Effector memory CD8-positive, alpha-beta T cell (primary cell): ENCODE measurements at places on chromosomes 5 and 9.

DNA sequence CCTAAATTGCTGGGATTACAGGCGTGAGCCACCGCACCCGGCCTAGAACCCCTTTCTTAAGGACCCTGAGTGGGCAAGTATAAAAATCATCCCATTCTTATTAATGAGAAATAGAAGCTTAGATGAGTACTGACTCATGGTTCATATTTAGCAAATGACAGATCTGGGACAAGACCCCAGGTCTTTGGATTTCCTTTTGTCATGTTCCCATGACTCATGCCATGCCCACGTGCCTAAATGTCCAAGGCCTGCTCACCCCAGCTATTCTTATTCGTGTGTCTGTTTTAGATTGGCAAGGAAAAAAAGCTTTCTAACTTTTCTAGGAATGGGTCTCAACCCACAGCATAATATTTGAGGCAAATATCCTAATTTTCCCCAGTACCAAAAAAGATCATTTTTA is 57.7 kb upstream of the RPS23 start:
- no peak overlapping the region for H3K4me3 ChIP-seq
- no peak for DNase-seq
- H3K27ac ChIP-seq, result no peak overlapping the region
- peaks cover 6% of the 10 kb centered on the region for H3K27me3 ChIP-seq
- H3K36me3 ChIP-seq, result no peaks in the 10 kb centered on the region
- no peaks in the 10 kb centered on the region for H3K4me1 ChIP-seq

DNA sequence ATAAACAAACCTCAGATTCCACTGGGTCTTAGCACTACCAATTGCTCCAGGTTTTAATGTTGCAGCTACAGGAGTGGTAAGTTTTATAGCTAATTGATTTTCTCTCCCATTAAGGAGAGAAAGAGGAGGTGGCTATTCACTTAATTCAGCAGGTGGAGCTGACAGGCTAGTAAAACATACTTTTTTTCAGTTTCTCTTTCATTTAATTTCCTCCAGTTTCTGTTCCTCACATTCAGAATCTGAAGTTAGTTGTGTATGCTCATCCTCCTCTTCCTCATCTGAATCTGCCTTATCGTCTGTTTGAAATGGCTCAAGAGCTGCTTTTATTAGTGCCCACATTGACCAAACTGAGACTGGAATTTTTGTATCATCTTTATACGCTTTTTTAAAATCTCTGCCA is 98.0 kb downstream of the PLPPR1 start:
- no peak overlapping the region for H3K27ac ChIP-seq
- H3K27me3 ChIP-seq, result no peaks in the 10 kb centered on the region
- no peaks in the 10 kb centered on the region for H3K36me3 ChIP-seq
- no peak for DNase-seq

- H3K4me3 ChIP-seq, result no peak overlapping the region
- no peak overlapping the region for H3K27ac ChIP-seq
- H3K4me1 ChIP-seq, result no peaks in the 10 kb centered on the region
- H3K36me3 ChIP-seq, result peaks cover 23% of the 10 kb centered on the region
- no peak for DNase-seq
These were observed 61.3 kb downstream of the DROSHA start for GRCh38 chr5:31470608-31471007.

- H3K36me3 ChIP-seq, result peaks cover 58% of the 10 kb centered on the region
- peak overlapping the region; percentile 94 for H3K27ac ChIP-seq
- DNase-seq, result no peak
- H3K4me3 ChIP-seq, result peak overlapping the region; percentile 92
These were observed 2.0 kb upstream of the PHPT1 start for GRCh38 chr9:136847088-136847825.

GRCh38 chr5:10445352-10445751 is 3.7 kb downstream of the ROPN1L start:
- no peak for DNase-seq
- H3K27me3 ChIP-seq, result no peaks in the 10 kb centered on the region
- H3K4me1 ChIP-seq, result peaks cover 35% of the 10 kb centered on the region
- peak overlapping the region; percentile 67 for H3K4me3 ChIP-seq

GRCh38 chr9:133261103-133261752 is 13.8 kb downstream of the ABO start:
- H3K36me3 ChIP-seq, result no peaks in the 10 kb centered on the region
- no peak overlapping the region for H3K27ac ChIP-seq
- no peak for DNase-seq

GRCh38 chr9:126959336-126959735 is 44.8 kb downstream of the RALGPS1 start:
- no peak overlapping the region for H3K4me3 ChIP-seq
- no peak overlapping the region for H3K27ac ChIP-seq
- no peaks in the 10 kb centered on the region for H3K4me1 ChIP-seq
- DNase-seq, result no peak
- peaks cover 2% of the 10 kb centered on the region for H3K36me3 ChIP-seq

- H3K4me1 ChIP-seq, result peaks cover 31% of the 10 kb centered on the region
- H3K27ac ChIP-seq, result peak overlapping the region; percentile 1
- H3K27me3 ChIP-seq, result no peaks in the 10 kb centered on the region
- no peak for DNase-seq
- H3K4me3 ChIP-seq, result no peak overlapping the region
These were observed 47.2 kb downstream of the SGTB start for GRCh38 chr5:65674749-65675148.

GRCh38 chr5:177435847-177436536 is 9.5 kb downstream of the GRK6 start:
- peak overlapping the region; percentile 22 for H3K4me3 ChIP-seq
- no peak for DNase-seq
- no peaks in the 10 kb centered on the region for H3K27me3 ChIP-seq
- no peak overlapping the region for H3K27ac ChIP-seq
- H3K36me3 ChIP-seq, result peaks cover 95% of the 10 kb centered on the region
- peaks cover 34% of the 10 kb centered on the region for H3K4me1 ChIP-seq

DNA sequence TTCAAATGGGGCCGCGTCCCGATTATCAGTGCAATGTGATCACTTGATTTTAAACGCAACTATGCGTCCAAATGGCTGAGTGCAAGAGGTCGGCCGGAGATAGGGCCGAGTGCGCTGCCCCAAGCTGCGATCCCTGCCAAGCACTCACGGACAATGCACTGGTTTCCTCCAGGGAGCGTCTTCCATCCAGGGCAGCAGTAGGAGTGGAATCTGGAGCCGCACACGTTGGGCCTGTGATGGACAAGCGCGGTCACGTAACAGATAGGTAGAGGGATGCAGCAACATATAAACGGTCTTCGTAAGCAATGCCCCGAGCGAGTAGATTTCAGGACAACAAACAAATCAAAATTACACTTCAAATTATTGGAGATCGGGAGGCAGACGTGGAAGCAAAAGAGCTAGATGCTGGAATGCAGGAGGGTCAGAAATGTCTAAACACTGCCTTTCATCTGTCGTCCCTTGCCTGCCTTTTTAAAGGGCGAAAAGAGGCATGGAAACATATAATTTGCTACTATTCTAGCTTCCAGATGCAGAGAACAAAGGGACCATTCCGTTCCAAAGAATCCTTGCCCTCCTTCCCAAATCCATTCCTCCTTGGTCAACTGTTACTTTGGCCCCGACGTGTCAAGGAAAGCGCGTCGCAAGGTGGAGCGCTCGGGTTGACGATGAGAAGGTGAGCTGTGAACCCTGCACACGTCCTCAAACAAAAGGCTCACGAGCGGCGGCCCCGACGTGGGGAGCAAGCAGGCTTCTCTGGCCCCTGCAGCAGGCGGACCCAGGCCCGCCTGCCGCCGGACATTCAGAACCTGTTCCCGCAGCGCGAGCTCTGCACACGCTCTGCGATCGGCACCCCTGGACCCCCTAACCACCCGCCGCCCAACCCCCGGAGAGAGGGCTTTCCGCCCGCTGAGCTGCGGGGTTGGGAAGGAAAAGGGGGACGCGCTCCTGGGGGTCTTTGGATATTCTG is 1.5 kb downstream of the FBN2 start:
- H3K4me1 ChIP-seq, result no peaks in the 10 kb centered on the region
- H3K27ac ChIP-seq, result no peak overlapping the region
- DNase-seq, result no peak
- no peaks in the 10 kb centered on the region for H3K36me3 ChIP-seq
- H3K27me3 ChIP-seq, result peaks cover 34% of the 10 kb centered on the region

DNA sequence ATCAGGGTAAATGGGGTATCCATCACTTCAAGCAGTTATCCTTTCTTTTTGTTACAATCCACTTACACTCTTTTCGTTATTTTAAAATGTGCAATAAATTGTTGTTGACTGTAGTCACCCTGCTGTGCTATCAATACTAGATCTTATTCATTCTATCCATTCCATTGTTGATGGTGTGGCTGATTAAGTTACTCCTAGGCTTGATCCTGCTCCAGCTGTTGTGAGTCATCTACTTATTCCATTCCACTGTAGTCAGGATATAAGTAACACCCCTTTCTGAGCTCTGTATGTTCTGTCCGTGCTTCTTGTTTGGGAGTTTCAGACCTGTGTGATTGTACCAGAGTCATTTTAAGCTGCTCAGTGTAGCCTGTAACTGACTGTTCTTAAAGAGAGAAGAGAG is 122.5 kb upstream of the RUSC2 start:
- no peak for DNase-seq
- no peak overlapping the region for H3K27ac ChIP-seq
- H3K27me3 ChIP-seq, result peaks cover 9% of the 10 kb centered on the region
- H3K4me1 ChIP-seq, result no peaks in the 10 kb centered on the region

- peaks cover 11% of the 10 kb centered on the region for H3K36me3 ChIP-seq
- H3K27me3 ChIP-seq, result no peaks in the 10 kb centered on the region
- H3K4me3 ChIP-seq, result no peak overlapping the region
- peak overlapping the region; percentile 87 for H3K27ac ChIP-seq
These were observed 25.2 kb downstream of the PIK3R1 start for GRCh38 chr5:68240771-68241170.

- H3K27ac ChIP-seq, result no peak overlapping the region
- H3K4me1 ChIP-seq, result no peaks in the 10 kb centered on the region
- H3K36me3 ChIP-seq, result no peaks in the 10 kb centered on the region
- no peaks in the 10 kb centered on the region for H3K27me3 ChIP-seq
These were observed 721.3 kb upstream of the SEMA6A start for GRCh38 chr5:117295941-117296340.

DNA sequence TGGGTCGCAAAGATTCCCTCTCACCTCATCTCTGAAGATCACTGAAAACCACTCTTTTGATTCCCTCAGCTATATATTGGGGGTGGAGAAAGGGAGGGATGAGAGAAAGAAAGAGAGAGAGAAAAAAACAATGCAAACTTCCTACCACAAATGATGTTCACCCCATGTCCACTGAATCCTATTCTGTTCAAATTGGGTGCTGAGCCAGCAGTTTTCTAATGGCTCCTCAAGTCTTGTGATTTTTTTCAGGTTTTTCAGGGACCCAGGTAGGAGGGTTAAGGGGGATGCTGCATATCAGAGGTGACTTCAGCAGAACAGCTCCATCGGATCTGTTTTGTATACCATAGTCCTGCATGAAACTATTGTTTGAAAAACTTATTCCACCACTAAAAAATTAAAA is 95.9 kb downstream of the SH3TC2 start:
- H3K27me3 ChIP-seq, result no peaks in the 10 kb centered on the region
- H3K4me3 ChIP-seq, result no peak overlapping the region
- H3K4me1 ChIP-seq, result peaks cover 6% of the 10 kb centered on the region
- no peak for DNase-seq

DNA sequence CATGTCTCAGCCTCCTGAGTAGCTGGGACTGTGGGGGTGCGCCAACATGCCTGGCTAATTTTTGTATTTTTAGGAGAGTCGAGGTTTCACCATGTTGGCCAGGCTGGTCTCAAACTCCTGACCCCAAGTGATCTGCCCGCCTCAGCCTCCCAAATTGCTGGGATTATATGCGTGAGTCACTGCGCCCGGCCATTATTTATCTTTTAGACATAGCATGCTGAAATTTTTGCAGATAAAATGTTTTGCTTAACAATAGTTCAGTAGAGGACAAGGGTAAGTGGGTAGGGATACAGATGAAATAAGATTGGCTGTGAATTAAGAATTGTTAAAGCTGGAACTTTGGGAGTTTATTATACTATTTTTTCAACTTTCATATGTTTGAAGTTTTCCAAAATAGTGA is 150.8 kb upstream of the GRHPR start:
- H3K36me3 ChIP-seq, result peaks cover 9% of the 10 kb centered on the region
- no peaks in the 10 kb centered on the region for H3K27me3 ChIP-seq
- peaks cover 2% of the 10 kb centered on the region for H3K4me1 ChIP-seq
- no peak overlapping the region for H3K4me3 ChIP-seq
- DNase-seq, result no peak

DNA sequence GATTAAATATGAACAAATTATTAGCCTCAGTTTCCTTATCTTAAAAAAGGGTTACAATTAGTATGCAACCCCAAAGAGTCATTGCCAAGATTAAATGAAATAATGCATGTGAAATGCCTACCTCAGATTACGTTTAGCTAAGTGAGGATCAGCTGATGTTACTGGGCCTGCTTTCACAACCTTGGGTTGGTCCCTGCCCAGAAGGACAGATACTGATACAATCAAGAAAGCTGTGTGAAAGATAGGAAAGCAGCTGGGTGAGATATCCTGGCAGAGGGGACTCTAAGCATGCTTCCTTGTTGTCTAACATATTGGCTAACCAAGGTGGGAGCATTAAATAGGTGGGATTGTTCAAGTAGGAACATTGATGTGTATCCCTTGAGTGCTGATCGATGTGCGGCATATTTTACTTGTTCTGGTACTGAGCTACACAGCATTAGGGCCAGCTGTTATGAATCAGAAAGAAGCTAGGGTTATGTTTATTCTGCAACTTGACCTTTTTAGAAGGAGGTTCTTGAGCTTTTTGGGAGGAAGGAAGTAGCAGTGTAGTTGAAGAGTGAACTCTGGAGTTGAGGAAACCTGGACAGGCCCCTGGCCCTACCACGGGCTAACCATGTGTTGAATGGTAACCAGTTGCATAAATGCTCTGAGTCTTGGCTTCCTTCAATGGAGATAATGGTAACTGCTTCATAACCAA is 28.9 kb downstream of the SNX24 start:
- peaks cover 7% of the 10 kb centered on the region for H3K4me1 ChIP-seq
- H3K4me3 ChIP-seq, result no peak overlapping the region
- H3K36me3 ChIP-seq, result no peaks in the 10 kb centered on the region
- no peak overlapping the region for H3K27ac ChIP-seq
- no peak for DNase-seq

DNA sequence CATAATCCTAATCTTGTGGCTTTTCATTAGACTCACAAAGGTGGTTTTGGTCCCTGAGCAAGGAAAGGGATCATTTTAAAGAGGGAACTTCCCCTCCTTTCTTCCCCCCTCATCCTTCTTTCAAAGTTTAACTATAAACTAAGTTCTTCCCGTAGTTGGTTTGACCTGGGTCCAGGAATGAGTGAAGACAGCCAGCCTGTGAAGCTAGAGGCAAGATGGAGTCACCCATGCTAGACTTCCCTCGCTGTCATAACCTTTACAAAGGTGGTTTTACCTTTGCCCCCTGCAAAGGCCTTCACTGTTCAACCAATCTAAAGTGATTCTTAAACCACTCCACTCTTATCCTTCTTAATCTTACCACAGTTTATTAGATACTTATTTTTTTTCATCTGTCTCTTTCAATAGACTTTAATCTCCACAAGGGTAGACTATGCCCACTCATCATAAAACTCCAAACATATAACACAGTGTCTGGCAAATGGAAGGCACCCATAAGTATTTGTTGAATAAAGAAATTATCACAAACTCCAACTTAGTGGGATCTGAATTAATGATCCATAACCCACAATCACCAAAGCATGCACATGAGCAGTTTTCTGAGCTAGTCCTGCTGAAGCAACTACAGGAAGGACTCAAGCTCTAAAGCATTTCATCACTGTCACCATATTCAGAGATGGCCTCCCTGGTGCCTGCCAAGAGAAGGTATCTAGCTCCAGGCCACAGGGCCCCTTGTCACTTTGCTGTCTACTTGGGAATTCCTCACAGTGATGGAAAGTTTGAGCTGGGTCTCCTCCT is 369.0 kb downstream of the SPOCK1 start:
- H3K36me3 ChIP-seq, result no peaks in the 10 kb centered on the region
- no peaks in the 10 kb centered on the region for H3K27me3 ChIP-seq
- no peak for DNase-seq
- no peak overlapping the region for H3K4me3 ChIP-seq
